NB4 (cell line): ENCODE measurements at places on chromosomes 5 and 9.

GRCh38 chr9:109391176-109391575 lies 70.3 kb upstream of the EPB41L4B start:
- DNase-seq: no peak

DNA sequence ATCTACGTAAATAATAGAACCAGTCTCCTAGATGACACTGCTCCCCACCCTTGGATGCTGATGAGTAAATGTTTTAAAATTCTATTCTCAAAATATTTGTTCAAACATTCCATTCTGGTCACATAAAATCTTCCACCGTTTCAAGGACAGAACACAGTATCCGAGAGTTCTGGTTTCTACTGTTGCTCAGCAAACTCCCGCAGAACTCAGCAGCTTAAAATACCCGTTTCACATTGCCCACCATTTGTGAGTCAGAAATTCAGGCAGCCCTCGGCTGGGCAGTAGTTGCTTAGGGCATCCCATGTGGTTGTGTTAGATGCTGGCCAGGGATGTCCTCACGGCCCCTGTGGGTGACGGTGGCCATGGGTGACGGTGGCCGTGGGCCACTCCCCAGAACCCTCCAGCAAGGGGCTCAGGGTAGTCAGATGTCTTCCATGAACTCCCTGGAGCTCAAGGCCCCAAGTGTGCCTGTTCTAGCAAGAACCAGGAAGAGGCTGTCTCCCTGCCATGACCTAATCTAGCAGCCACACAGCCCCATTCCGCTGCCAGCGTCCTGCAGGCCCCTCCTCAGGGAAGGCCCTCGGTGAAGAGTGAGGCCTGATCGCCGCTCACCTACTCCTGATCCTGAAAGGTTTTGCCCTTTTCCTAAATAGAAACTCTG lies 17.4 kb downstream of the MGAT1 start:
- no peak for DNase-seq

GRCh38 chr5:143187495-143187894 lies 216.0 kb downstream of the NR3C1 start:
- DNase-seq: no peak

GRCh38 chr5:86030753-86031152 lies 587.0 kb upstream of the COX7C start:
- no peak for DNase-seq

GRCh38 chr5:79512471-79513307 lies 1.2 kb downstream of the HOMER1 start:
- DNase-seq: peak; percentile 30

DNA sequence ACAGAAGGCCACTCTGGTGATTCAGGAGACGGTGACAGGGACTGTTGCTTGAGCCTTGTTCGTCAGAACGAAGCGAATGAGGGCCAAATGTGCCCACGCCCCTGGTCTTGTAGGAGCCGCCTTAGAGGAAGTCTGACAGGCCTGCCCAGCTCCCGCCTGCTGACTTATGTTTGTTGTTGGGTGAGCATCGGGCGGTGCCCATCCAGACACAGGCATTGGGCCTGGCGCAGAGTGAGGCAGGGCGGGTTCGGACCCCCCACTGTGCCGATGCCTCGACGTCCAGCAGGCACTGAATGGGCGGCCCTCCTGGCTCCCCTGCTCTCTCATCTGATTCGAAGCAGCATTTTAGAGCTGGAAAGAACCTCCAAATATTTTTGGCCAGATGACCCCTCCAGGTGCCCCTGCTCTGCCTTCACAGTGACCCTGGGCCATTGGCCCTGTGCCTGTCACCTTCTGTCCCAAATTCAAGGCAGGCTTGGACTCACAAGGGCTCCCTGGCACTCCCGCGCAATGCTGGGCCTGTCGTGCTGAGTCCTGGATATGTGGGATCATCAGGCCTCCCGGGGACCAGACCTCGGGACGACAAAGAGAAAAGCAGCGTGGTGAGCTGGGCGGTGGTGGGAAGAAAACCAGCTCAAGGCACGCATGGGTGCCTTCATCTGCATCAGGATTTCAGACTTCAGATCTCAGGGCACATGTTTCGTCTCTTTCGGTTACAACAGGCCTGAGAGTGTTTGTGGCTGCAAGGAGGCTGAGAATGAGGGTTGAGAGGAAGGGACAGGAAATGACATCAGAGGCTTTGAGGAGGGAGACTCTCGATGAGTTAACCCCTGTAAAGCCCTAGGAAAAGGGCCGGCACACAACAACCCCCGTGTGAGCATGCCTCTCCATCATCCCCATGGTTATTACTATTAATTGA lies 37.1 kb upstream of the OLFM1 start:
- no peak for DNase-seq

DNA sequence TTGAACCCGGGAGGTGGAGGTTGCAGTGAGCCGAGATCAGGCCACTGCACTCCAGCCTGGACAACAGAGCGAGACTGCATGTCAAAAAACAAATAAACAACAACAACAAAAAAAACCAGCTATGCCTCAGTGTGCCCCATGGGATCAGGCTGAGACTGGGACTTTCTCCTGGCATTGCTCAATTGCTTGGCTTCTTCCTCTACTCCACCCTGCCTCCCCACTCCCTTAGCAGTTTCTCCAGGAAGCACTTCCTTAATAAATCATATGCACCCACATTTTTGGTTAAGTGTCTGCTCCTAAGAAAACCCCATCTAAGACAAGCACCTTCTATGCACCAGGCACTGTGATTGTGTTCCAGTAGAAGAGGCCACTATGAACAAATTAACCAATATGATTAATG lies 41.0 kb upstream of the TMEM252 start:
- no peak for DNase-seq

GRCh38 chr5:127367946-127368465 lies 77.4 kb downstream of the MEGF10 start:
- DNase-seq: no peak

DNA sequence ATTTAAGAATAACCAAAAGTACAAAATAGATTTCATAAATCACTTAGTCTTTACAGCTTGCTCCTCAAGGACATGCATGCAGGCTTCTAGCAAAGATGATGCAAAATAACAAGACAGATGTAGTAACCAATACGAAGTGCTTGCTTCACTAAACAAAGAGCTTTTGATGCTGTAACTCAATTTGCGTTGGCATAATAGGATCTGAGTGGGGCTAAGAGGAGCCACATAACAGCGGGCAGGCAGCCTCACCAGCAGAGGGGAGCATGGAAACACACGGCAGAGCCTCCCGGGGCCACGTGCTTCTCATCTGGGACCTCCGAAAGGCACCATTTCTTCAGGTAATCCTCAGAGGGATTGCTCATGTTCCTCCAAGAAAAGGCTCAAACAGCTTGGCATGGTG lies 139.7 kb downstream of the C5orf15 start:
- DNase-seq: no peak

DNA sequence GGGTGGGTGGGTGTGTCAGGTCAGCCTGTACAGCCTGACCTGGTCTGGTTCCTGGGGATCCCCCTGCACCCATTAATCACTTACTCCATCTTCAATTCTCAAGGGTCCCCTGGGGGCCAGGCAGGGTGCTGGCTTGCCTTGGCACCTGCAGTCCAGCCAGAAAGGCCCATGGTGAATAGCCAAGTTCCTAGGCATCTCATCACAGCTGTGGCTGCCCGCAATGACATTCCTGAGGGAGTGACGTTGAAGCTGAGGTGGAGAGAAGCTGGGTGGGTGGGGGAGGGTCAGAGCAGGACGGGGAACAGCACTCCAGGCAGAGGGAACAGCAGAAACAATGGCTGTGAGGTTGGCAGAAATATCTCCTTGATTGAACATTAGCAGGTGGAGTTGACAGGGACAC lies 10.6 kb downstream of the HMCN2 start:
- no peak for DNase-seq

DNA sequence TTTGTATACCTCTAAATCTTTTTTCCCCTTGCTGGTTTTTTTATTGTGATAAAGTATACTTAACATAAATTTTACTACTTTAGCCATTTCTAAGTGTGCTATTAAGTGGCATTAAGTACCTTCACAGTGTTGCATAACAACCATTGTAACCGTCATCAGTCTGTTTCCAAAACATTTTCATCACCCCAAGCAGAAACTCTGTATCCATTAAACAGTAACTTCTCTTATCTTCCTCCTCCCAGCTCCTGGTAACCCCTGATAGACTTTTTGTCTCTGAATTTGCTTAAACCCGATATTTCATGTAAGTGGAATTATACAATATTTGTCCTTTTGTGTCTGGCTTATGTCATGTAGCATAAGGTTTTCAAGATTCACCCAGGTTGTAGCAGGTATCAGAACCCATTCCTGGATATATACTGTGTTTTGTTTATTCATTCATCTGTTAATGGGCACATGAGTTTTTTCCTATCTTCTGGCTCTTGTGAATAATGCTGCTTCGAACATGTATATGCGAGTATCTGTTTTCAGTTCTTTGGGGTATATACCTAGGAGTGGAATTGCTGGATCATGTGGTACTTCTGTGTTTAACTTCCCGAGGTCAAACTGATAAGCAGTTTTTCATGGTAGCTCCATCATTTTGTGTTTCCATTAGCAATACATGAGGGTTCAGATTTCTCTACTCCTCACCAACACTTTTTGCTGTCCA lies 66.4 kb downstream of the EHMT1 start:
- no peak for DNase-seq

GRCh38 chr9:131530546-131530919 lies 530 bp downstream of the UCK1 start:
- DNase-seq: no peak

GRCh38 chr5:29277642-29278041 lies 1915.8 kb upstream of the CDH6 start:
- no peak for DNase-seq

DNA sequence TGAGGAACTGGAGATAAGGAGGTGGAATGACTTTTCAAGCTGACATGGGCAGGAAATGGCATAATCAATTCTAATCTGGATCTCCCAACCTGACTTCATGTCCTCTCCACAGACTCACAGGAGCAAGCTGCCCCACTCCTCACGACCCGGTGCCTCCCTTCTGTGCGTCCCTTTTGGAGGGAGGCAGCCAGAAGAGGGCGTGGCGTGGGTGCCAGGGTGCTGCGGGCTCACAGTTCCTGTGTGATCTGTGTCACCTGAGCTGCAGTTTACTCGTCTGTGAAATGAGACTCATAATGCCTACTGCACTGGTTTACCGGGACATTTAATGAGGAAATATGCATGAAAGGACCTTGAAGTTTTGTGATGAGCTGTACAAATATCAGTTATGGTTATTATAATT lies 207.4 kb downstream of the DAB2IP start:
- no peak for DNase-seq

- no peak for DNase-seq
Measured at GRCh38 chr9:127930231-127931091, at the start of gene PIP5KL1. Gene PIP5KL1 (minus strand): TSS chr9:127930777. CDS start chr9:127930752, 25 bp downstream.

- no peak for DNase-seq
Measured at GRCh38 chr5:85813146-85813545, 804.6 kb upstream of the COX7C start.

- DNase-seq: no peak
Measured at GRCh38 chr5:13740471-13740870, 204.0 kb downstream of the DNAH5 start.

GRCh38 chr5:165459232-165459631 lies 1953.8 kb downstream of the MAT2B start:
- no peak for DNase-seq

DNA sequence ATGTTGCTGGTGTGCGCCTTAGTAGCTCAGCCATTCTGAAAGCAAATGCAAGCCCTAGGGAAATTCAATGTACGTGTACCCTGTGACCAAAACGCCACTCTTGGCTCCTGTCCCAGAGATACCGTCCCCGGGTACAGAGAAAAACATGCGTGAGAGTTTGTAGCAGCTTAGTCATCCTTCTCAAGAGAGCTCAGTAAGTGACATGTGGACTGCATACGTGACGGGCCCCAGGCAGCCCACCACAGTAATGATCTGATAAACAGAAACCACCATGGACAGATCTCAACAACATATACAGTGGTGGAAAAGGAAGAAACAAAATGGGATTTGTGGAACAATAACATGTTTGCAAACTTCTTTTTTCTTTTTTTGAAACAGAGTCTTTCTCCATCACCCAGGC lies 45.1 kb downstream of the S1PR3 start:
- DNase-seq: no peak

- DNase-seq: no peak
Measured at GRCh38 chr5:149320791-149321330, 24.4 kb upstream of the GRPEL2 start.

- no peak for DNase-seq
Measured at GRCh38 chr9:95634536-95634935, 117.8 kb upstream of the PTCH1 start.

GRCh38 chr5:168578538-168579487 lies at the start of gene PANK3:
Gene PANK3 (minus strand): TSS chr5:168579368. CDS start chr5:168579283, 85 bp downstream.
- DNase-seq: no peak

GRCh38 chr5:59276917-59277372 lies 616.6 kb downstream of the PDE4D start:
- DNase-seq: no peak

DNA sequence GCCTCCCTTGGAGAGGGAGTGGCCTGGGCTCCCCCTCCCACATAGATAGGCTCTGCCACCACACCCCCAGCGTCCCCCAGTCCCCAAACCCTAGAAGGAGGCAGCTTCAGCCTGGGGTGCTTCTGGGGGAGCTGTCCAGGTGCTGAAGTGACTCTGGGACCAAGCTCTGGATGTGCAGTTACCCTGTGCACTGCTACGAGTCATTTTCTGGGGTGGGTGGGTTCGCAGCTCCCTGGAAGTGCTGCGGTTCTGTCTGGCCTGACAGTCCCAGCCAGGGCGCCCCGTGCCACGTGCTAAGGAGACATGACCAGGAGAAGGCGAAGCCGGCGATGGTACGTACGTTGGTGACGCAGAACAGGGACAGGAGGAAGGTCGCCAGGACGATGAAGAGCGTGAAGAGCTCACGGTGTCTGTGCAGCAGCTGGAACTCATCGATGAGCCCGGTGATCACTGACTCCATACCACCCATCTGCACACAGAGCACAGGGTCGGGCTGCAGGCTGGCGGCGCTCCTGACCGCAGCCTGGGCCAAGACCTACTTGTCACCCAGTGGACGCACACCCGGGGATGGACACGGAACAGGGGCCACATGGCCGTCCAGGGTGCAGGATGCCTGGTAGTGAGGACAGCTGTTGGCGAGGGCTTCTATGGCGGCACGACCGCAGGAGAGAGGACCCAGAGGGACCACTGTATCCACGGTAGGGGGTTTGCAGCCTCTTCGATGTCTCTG lies 35.7 kb downstream of the SLC6A3 start:
- peak; percentile 75 for DNase-seq

GRCh38 chr9:19184144-19184917 lies 46.2 kb upstream of the DENND4C start:
- DNase-seq: peak; percentile 97

GRCh38 chr5:131364507-131365050 lies 100.7 kb downstream of the CDC42SE2 start:
- no peak for DNase-seq

DNA sequence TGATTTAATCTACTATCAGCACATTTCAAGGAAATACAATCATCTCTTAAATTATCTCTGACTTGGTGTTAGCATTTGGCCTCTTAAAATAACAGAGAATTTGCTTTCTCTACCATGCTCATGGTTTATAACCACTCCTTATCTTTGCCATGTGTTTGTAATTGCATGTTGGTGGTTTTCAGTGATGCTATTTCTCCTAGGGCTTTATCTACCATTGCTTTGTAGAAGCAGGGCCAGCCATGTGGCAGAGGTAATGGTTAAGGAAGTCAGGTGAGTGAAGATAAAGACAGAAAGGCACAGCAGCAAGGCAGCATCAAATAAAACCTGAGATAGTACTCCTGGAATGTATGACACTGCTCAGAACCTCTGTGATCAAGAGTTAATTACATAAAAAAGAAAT lies 206.2 kb downstream of the FER start:
- no peak for DNase-seq

GRCh38 chr5:66702426-66702825 lies 106.2 kb downstream of the MAST4 start:
- DNase-seq: no peak
